ENCODE measurements at places on chromosomes 12 and 14.

- no peak for DNase-seq
Measured at GRCh38 chr14:60807247-60807646, 72.7 kb downstream of the MNAT1 start.

DNA sequence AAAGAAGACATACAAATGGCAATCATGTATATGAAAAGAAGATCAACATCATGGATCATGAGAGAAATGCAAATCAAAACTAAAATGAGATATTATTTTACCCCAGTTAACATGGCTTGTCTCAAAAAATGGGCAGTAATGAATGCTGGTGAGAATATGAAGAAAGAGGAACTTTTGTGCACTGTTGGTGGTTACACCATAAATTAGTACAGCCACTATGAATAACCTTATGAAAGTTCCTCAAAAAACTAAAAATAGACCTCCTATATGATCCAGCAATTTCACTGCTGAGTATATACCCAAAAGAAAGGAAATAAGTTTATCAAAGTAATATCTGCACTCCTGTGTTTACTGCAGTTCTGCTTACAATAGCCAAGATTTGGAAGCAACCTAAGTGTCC lies 151.7 kb downstream of the PDZRN4 start:
- no peak for DNase-seq

DNA sequence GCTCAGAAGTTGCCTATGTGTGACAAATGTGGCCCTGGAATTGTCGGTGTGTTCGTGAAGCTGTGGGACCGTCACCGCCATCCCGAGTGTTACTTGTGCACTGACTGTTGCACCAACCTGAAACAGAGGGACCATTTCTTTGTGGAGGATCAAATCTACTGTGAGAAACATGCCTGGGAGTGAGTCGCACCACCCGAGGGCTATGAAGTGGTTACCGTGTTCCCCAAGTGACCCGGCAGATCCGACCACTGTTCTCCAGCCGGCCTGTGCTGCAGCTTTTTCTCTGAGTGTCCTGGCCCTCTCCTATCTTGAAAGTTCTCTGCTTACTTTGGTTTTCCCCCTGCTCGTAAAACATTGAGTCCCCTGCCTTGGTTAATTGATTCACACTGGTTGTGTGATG lies 65.3 kb downstream of the VCPKMT start:
- DNase-seq: no peak

- no peak for DNase-seq
Measured at GRCh38 chr14:104076743-104077142, 8.8 kb upstream of the ASPG start.

DNA sequence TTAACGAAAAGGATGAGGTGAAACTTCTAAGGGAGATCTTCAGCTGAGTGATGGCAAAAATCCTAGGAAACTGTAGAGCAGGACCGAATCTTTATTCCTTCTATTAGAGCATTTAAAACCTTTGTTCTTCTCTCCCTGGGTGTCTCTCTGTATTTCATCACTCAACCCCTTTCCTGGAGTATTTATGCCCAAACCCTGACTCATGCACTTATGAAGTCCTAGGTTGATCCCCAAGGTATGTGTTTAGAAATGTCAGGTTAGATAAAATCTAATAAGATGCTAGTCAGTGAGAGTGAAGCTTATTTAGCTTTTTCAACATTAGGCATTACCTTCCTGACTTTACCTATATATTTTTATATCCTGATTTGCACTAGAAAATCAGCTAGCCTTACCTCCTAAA lies 239.8 kb upstream of the NPAS3 start:
- DNase-seq: no peak

DNA sequence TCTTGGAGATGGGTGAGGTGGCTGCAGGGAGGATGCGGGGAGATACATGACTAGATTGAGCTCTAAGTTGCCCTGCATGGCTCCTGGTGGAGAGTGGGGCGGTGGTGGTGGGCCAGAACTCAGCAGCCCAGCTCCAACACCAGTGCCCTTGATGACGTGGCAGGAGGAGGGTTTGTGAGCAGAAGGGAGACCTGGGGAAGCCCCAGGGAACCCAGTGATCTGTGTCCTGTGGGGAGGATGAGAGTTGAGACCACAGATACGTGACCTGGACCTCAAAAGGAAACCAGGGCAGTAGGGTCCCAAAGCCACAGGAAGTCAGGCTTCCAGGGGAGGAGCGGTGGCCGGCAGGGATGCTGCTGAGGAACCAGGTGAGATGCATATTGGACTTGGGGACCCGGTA lies 989.1 kb upstream of the TMEM132C start:
- no peak for DNase-seq

DNA sequence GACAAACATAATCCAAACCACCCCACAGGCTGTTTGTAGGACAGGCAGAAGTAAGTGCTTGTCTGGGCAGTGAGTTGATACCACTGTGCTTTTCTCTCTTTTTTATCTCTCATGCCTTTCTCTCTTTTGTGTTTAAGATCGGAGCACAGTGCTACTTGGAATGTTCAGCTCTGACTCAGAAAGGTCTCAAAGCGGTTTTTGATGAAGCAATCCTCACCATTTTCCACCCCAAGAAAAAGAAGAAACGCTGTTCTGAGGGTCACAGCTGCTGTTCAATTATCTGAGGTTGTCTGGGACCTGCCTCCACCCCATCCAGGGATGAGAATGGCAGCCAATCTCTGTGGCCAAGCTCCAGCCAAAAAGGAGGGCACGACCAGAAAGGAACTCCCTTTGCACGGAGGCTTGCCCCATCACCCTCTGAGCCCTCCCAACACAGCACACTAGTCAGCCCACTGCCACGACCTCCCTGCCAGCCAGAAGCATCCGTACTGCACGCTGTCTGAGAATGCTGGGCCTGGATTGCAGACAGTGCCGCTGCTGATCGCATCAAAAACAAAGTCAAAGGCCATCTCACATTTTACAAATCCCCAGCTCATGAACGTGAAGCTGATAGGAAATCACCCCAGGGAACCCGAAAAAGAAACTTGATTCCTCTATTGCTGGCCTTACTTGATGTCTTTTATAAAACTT lies 27.8 kb downstream of the GPHB5 start:
- DNase-seq: no peak

GRCh38 chr14:96637521-96637920 lies 135.3 kb downstream of the PAPOLA start:
- no peak for DNase-seq

All from NCI-H187 treated with DMSO at 0.1 percent for 48 hours (cell line).